ENCODE measurements at places on chromosomes 12 and 14.

DNA sequence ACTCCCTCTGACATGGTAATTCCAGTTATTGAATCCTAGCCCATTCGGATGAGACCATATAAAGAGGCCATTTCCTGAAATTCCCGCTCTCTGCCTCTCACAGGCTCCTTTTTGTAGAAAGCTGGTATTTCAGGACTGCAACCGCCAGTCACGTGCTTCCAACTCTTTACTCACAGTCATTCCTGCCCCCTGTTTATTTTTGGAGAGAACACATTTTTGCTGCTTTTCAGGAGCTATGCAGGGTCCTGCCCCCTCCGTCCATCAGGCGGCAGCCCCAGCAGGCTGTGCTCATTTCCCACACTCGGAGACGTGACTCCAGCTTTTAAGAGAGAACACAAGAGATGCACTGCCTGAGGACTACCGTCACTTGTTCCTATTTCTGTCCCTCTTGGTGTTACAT is 26.8 kb downstream of the IFT43 start:
- no peak for DNase-seq

- DNase-seq: no peak
Measured at GRCh38 chr12:58413794-58414193, 472.4 kb downstream of the ATP23 start.

DNA sequence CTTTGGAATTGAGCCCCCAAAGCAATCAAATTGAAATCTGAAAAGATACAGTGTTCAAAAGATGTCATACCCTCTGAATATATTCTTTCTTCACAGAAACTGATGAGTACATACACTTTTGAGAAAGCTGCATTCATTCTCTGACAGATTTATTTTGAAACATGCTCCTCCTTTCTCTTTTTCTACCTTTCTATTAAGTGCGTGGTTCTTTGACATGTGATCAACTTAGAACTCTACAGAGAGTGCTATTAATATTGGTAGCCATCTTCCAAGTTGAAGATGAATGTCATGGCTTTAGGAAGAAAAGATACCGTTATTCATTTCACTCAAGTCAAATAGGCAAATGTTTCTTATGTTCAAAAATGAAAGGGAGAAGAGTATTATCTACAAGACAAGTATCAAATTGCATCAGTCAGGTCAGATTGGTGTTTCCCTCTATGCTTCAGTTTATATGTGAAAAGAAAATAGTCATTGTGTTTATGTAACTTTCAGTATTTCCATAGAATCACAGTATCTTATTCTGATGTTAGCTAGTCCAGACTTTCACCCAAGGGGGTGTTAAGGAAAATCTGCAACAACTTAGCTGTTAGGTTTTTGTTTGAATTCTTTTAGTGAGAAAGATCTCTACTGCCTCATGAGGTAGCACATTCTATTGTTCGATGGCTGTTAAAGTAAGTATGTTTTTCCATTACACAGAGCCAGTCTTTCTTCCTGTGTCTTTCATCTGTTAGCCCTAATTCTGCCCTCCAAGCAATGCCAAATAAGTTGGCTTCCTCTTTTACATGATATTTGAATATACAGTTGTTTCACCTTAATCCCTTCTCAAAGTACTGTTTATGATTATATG is 55.4 kb upstream of the GARIN2 start:
- DNase-seq: no peak

GRCh38 chr12:95548539-95549391 is 2.5 kb downstream of the USP44 start:
- peak; percentile 42 for DNase-seq

DNA sequence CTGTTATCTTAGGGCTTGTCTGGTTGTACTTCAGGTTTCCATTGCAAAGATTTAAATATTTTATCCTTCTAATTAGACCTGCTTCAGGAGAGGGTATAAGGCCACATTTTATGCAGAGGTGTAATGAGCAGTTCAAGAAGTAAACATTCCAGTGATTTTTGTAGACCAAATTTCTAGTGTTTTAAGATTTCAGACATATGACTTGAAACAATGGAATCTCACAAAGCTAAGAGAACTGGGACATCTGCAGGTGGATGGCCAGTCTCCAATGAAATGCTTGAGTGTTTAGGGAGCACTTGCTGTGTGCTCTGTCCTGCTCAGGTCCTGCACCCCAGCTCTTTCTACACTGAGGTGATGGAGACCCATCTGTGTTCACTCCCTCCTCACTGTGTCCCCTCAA is 7.9 kb downstream of the C14orf132 start:
- no peak for DNase-seq

DNA sequence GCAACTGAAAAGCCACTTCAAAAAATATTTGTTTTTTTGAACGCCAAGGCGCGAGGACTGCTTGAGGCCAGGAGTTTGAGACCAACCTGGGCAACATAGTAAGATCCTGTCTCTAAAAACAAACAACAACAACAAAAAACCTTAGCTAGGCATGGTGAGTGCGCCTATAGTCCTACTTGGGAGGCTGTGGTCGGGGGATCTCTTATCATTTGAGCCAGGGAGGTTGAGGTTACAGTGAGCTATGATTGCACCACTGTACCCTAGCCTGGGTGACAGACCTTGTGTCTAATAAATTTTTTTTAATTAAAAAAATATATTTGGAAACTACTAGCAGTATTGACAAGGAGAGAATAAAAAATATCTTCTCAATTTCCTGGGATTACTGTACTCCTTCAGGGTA is 113.1 kb downstream of the TRAFD1 start:
- DNase-seq: no peak

DNA sequence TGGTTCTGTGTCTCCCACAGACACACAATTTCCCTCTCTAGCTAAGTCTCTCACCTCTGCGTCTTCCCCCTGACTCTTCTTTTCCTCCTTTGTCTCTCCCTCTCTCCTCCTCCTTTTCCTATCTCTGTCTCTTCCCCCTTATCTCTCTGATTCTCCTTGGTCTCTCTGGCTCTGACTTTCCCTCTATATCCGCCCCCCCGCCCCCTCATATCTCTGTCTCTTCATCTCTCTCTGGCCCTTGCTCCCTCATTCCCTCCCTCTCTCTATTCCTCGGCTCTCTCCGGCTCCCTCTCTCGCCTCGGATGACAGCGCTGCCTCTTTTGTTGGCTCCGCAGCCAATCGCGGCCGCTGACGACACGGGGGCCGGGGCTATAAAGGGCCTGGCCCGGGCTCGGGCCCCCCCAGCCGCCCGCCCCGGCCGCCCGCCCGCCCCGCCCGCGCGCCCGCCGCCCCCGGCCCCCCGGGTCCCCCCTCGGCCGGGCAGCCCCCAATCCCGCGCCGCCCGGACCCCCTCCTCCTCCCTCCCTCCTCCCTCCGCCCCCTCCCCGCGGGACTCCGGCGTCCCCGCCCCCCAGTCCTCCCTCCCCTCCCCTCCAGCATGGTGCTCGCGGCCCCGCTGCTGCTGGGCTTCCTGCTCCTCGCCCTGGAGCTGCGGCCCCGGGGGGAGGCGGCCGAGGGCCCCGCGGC is at the start of gene GDF11:
GDF11 (plus strand) TSS at position 404 of the 687 bp plus-strand sequence; CDS start at position 599, 195 bp downstream.
- peak; percentile 54 for DNase-seq

GRCh38 chr12:99261256-99261655 is 386.3 kb upstream of the GARIN6 start:
- DNase-seq: no peak

- no peak for DNase-seq
Measured at GRCh38 chr14:89486505-89486904, 69.5 kb upstream of the FOXN3 start.

GRCh38 chr14:61145034-61145902 is 135.9 kb downstream of the TMEM30B start:
- no peak for DNase-seq

DNA sequence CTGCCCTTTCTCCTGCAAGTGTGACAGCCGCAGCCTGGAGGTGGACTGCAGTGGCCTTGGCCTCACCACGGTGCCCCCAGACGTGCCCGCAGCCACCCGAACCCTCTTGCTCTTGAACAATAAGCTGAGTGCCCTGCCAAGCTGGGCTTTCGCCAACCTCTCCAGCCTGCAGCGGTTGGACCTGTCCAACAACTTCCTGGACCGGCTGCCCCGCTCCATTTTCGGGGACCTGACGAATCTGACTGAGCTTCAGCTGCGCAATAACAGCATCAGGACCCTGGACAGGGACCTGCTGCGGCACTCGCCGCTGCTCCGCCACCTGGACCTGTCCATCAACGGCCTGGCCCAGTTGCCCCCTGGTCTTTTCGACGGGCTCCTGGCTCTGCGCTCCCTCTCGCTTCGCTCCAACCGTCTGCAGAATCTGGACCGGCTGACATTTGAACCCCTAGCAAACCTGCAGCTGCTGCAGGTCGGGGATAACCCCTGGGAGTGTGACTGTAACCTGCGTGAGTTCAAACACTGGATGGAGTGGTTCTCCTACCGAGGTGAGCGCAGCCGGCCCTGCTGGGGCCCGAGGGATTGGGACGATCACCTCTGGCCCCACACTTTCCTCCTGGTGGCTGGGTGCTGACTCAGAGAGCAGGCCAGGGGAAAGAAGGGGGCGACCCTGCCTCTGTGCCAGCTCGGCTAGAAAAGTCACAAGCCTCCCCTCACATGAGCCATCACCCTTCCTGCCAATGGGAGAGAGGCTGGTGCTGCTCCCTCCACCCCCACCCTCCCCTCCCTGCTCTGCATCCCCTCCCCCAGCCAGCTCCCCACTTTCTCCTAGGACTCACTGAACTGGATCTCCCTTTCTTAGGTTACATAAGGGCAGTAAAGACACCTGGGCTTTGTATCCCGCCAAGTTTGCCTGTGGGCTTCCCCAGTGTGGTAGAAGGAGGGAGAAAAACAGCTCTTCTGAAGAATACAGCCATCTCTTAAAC is 10.9 kb downstream of the LRTM2 start:
- no peak for DNase-seq

GRCh38 chr14:102751088-102751487 is 26.2 kb upstream of the TRAF3 start:
- no peak for DNase-seq

GRCh38 chr12:131851741-131852550 is 23.8 kb downstream of the MMP17 start:
- DNase-seq: no peak

GRCh38 chr12:114696443-114697242 is 12.7 kb upstream of the TBX3 start:
- no peak for DNase-seq
